ENCODE measurements at places on chromosomes 3 and 15.

- no peak for DNase-seq
Observed at GRCh38 chr3:161838021-161838420, 341.4 kb downstream of the OTOL1 start.

- DNase-seq = no peak
Observed at GRCh38 chr3:42735615-42736014, 33.0 kb upstream of the HHATL start.

DNA sequence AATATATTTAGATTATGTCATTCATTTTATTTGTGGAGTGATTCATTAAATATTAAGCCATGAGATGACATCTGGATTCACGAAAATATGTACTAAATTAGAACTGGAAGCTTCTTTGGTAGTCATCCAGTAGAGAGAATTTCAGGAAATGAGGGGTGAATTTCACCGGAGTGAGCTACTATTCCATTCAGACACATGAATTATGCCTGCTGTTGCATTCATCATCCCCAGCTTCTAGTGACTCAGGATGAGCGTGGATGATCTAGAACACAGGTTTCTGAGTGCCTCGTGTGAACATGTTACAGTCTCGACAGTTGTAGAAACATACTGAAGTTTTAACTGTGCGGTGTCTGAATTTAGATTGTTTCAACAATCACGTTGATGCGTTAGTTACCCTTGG lies 42.9 kb upstream of the GABRG3 start:
- DNase-seq = no peak

DNA sequence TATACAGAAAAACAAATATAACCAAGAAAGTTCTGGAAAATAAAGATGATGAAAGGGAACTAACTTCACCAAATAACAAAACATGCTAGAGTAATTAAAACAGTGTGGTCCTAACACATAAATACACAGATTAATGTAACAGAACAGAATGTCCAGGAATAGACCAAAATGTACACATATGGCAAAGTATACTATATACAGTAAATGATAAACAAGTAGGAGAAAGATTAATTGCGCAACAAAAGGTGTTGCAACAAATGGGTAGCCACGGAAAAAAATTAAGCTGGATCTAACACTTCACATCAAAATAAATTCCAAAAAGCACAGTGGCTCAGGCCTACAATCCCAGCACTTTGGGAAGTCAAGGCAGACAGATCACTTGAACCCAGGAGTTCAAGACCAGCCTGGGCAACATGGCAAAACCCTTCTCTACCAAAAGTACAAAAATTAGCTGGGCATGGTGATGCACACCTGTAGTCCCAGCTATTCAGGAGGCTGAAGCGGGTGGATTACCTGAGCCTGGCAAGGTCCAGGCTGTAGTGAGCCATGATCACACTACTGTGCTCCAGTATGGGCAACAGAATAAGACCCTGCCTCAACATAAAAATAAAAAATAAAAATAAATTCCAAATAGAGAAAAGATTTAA lies 19.8 kb downstream of the SCAP start:
- DNase-seq = no peak

DNA sequence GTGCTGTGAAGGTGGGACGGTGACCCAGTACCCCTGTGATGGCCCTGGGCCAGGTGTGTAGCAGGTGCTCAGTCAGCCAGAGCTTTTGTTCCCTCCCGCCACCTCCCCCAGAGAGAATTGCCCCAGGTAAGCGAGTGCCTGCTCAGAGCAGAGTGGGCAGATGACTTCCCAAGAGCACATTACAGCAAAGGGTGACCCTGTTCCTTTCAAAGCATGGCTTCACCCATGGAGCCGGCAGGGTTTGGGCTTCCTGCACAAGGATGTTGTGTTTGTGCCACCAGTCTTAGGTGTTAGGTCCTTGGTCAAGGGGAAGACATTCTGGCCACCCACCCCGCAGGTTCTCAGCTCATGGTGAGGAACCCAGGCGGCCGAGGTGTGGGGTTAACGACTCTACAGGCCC lies 30.7 kb downstream of the SLC6A6 start:
- DNase-seq = no peak

DNA sequence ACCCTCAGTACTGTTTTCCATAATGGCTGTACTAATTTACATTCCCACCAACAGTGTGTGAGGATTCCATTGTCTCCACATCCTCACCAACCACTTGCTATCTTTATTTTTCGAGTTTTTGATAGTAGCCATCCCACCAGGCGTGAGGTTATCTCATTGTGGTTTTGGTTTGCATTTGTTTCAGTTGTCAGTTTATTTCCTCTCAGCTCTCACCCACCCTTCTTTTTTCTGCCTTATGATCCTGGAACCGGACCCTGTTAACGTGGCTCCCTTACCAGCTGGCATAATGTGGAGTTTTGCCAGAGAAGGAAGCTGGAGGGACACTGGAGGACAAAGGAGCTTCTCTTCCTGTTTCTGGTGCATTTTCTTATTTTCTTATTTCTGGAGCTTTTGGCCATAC lies 25.1 kb upstream of the SH3GL3 start:
- DNase-seq = no peak

GRCh38 chr3:153595186-153595815 lies 433.3 kb downstream of the RAP2B start:
- no peak for DNase-seq

DNA sequence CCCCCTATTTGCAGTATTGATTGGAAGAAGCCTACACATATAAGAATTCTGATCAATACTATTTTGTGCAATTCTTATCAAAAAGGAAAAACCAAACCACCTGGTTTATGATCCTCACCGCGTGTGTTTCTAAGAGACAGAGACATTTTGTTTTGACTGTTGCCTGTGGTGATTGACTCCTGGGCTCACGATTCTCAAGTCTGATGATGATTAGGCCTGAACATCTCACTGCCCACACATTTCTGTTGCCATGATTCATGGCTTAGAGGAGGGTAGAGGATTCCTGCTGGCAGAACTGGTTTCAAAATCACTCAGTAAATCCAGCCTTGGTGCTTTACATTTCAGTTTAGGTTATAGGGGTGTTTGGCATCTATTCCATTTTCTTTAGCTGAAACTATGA lies 88.3 kb upstream of the UBE3A start:
- DNase-seq = no peak

DNA sequence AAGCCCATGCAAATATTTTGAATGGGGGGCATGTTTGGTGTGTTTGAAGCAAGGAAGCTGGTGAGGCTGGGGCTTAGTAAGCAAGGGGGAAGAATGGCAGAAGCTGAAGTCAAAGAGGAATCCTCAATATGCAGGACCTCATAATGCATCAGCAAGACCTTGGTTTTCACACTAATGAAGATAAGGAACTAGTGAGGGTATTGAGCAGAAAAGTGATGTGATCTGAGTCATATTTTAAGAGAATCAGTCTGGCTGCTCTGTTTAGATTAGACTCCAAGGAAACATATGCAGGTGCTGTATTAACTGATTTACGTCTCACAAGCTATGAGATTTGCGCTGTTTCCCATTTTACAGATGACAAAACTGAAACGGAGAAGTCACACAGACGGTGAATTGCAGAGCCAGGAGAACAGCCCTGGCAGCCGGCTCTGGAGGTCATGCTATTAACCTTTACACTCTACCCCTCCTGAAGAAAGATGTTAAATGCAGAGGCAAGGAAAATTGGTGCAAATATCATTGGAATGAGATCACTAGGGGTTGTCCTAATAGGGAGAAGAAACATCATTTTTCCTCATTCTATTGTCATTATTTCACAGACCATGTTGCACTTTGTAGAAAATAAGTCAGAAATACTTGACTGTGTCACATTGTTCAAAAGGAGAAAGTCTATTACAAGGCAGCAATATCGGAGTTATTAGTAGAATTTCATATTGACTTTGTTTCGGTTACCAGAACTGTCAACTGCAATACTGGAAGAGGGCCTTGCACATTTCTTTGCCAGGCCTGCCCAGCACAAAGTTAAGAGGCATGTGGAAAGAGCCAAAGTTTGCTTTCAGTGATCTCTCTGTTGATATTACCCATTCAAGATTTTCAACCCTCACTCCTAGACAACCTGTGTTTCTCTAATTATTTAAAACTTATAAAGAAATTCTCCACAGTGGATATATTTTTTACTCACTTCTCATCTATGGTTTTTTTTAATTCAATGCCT lies 64.9 kb downstream of the COL8A1 start:
- no peak for DNase-seq

- DNase-seq = no peak
Observed at GRCh38 chr3:155835341-155836071, 18.7 kb downstream of the SLC33A1 start.

- no peak for DNase-seq
Observed at GRCh38 chr15:62617741-62618140, 424.8 kb upstream of the TPM1 start.

DNA sequence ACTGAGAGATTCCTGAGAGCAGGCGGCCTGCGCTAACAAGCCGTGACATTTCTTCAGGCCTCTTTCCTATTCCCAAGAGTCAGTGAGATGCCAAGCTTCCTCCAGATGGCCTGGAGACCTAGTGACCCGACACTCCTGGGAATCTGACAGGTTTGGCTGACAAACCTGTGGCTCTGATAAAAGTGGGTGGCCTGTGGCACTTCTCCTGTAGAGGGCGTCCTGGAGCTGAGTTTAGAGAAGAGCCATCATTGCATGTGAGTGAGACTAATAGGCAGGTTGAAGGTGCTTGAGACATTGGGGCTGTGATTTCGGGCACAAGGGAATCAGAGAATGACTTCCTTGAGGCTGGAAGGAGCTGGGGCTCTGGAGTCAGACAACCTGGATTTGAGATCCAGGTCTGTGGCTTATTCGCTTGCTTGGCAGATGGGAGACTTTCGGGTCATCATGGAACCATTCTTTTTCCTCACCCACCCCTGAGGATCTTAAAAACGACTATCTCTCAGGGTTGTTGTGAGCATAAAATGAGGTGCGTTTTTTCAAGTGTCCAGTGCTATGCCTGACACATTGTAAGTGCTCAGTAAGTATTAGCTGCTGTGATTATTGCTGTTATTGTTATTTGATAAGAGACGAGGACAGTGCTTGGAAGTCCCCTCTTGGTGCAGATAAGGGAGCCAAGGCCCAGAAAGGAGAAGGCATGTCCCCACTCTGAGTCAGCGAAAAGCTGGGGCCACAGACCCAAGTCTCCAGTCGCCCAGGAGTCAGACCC lies 77.2 kb downstream of the SCN10A start:
- no peak for DNase-seq

GRCh38 chr3:136070953-136071949 lies 105.7 kb downstream of the PPP2R3A start:
- no peak for DNase-seq

- DNase-seq = no peak
Observed at GRCh38 chr15:67145710-67146109, 80.3 kb downstream of the SMAD3 start.

DNA sequence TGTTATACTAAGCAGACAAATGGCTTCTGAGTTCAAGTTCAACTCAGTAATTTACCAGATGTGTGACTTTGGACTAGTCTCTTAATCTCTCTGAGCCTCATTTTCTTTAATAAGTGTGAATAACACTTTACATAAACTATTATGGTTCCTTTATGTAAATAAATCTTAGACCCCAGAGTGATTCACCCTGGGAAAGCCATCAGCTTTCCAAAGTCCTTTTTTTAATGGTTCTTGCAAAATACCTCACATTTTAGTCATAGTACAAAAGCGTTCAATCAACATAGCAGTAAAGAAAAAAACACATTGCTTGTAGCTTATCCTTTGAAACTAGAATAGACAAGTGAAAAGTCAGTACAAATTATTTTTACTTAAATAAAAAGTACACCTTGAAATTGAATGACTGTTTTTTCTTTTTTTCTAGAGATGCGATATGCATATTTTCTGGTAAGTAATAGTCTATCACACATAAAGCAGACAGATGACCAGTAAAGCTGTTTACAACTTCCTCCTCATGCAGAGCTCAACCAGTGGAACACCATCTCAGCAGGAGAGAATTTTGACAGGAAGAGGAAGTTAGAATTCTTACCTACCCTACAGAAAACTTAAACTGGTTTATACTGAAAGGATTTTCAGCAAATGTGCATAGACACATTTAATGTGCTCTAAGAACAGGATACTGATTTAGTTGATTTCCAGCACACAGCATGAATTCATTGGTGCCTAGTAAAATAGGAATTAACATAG lies 123.0 kb upstream of the AGBL1 start:
- no peak for DNase-seq

GRCh38 chr15:71385457-71385856 lies 270.2 kb downstream of the THSD4 start:
- no peak for DNase-seq

DNA sequence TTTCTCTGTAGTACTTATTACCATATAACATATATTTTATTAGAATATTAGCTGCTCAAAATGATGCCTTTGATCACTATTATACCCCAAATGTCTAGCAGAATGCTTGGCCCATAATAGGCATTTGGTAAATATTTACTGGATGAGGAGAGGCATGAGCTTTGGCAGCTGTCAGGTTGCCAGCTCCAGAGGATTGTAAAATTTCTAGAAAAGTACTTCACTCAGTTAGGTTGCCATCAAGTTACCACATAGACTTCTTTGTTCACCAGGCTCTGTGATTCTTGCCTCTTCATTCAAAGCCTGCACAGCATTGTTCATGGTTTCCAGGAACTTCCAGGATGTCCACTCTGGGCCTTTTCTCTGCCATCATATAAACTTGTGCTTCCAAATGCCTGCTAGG lies 582.8 kb downstream of the PDCD6IP start:
- no peak for DNase-seq

GRCh38 chr3:168596175-168596823 lies 500.6 kb upstream of the GOLIM4 start:
- DNase-seq = no peak

DNA sequence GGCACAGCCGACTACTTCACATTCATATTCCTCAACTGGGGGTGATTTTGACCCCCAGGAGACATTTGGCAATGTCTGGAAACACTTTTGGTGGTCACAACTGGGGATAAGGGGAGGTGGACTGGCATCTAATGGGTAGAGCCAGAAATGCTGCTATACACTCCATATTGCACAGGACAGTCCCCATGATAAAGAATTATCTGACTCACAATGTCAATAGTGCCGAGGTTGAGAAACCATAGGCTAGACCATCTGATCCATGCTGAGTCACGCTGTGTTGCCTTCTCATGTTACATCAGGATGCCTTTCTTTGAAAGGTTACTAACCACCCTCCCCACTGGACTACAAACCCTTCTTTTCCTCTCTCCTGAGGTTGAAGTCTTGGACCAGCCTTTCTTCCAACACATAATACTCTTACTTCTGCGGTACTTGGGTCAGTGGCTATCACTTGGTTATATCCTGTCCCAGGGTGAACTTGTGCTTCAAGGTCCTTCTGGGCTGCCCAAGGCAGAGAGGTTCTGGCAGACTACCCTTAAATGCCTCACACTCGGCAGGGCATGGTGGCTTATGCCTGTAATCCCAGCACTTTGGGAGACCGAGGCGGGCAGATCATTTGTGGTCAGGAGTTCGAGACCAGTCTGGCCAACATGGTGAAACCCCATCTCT lies 68.8 kb downstream of the CTNNB1 start:
- DNase-seq = no peak

GRCh38 chr3:188950832-188951489 lies 220.8 kb upstream of the TPRG1 start:
- DNase-seq = peak; percentile 11
